ENCODE measurements at places on chromosomes 7 and 10.

DNA sequence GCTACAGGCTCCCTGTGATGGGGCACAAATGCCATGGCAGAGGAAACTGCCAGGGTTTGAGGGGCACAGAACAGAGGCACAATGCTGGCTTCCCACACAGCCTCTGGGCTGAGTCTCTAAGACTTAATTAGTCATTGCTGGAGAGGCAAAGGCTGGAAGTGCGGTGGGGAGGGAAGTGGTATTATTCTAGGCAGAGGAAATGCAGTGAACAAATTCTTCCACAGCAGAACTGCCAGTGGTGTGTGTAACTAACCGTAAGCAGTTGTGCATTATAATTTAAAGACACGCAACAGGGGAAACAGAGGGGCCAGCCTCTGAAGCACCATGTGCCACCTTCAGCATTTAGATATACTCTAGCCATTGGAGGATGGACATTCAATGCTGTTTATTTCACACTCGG lies 12.8 kb downstream of the ICA1 start:
- no peak for DNase-seq
- no peaks in the 10 kb centered on the region for H3K36me3 ChIP-seq
- H3K27me3 ChIP-seq, result no peaks in the 10 kb centered on the region
- H3K4me3 ChIP-seq, result no peak overlapping the region

- H3K4me3 ChIP-seq, result no peak overlapping the region
- no peak overlapping the region for H3K27ac ChIP-seq
- no peaks in the 10 kb centered on the region for H3K36me3 ChIP-seq
- peak; percentile 26 for DNase-seq
- no peaks in the 10 kb centered on the region for H3K4me1 ChIP-seq
- H3K27me3 ChIP-seq, result no peaks in the 10 kb centered on the region
Measured at GRCh38 chr7:116630932-116631671, 40.9 kb upstream of the MET start.

DNA sequence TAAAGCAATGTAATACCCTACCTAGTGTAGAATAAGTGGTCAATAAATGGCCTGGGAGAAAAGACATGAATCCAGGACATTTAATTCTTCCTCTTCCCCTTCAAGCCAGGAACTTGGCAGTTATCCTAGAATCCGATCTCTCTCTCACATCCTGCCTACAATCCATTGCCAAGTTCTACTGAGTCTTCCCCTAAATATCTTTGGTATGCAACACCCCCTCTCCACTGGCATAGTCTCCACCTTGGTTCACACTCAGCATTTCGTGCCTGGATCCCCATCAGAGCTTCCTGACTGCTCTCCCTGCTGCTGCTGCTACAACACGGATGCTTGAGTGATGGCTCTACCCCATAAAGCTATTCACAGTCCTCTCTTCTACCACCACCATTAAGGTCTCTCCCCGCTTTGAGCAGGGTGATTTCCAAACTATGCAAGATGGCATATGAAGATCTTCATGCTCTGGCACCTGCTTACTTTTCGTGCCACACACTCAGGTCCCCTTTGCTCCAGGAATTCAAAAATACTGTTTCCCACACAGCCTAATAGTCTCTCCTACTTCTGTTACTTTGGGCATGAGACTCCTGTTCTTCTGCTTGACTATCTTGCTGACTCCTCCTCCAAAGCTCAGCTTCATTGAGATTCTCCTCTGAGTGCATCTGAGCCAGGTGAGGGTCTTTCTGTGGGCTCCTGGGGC lies 4.8 kb downstream of the ANK3 start:
- DNase-seq, result no peak
- H3K27me3 ChIP-seq, result no peaks in the 10 kb centered on the region
- H3K4me1 ChIP-seq, result peaks cover 24% of the 10 kb centered on the region
- no peak overlapping the region for H3K27ac ChIP-seq
- no peak overlapping the region for H3K4me3 ChIP-seq

- H3K36me3 ChIP-seq, result no peaks in the 10 kb centered on the region
- no peak overlapping the region for H3K27ac ChIP-seq
- H3K4me3 ChIP-seq, result no peak overlapping the region
- H3K4me1 ChIP-seq, result peaks cover 9% of the 10 kb centered on the region
Measured at GRCh38 chr10:104291439-104291951, 22.5 kb downstream of the GSTO2 start.

DNA sequence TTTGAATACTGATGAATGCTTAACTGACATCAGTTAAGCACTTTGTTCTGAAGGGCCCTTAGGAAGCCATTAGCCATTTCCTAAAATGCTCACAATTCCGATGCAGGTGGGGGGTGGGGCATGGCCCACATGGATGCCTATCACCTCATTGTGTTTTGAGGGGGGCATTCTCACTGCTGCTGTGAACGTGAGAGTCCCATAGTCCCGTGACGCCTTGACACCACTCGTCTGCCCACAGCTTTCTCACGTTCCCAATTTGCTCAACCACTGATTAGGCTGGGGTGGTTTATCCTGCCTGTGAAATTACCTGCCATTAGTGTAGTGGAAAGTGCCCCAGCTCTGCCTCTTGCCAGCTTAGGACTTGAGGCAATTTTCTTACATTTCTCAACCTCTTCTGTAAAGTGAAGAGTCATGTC lies 31.9 kb downstream of the DUSP5 start:
- H3K4me3 ChIP-seq, result peak overlapping the region; percentile 47
- H3K27me3 ChIP-seq, result no peaks in the 10 kb centered on the region
- no peak overlapping the region for H3K27ac ChIP-seq
- no peak for DNase-seq

DNA sequence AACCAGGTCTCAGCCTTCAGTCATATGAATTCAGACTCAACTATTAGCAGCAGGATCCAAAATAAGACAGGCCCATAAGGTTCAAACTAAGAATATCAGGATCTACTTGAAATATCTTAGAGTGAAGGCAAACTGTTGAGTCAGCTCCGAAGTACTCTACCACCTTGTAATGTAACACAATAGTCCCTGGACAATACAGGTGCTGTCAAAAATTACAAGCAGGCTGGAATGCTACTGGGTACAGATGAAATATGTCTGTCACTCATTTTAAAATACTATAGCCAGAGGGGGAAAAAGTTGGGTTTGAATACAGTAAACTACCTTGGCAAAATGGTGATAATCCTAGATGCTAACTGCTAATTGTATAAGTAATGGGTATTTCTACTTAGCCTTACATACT lies 6.8 kb downstream of the PAXIP1 start:
- peaks cover 12% of the 10 kb centered on the region for H3K4me1 ChIP-seq
- H3K4me3 ChIP-seq, result no peak overlapping the region
- no peak for DNase-seq
- no peaks in the 10 kb centered on the region for H3K36me3 ChIP-seq
- H3K27ac ChIP-seq, result no peak overlapping the region

DNA sequence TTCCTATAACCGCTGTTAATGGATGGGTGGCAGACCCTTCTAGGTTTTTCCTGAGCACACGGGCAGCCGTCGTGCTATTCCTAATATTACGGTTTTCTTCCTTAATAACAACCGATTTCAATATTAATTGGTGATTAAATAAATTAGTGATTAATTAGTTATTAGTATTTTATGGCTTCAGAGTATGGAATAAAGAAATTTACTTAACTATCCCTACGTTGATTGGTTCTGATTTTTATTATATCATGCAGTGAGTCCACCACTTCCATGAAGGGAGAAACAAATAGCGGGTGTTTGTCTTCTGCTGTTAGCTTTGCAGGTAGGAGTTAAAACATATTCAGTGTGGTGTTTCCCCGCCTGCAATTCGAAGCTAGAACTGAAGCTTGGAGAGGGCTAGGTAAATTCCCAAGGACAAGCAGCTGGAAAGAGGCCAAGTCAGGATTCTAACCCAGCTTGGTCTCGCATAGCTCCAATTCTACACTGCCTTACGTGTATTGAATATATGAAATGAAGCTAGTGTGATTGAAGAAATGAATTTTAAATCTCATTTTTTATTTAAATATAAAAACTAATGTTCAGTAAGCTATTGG lies 928 bp upstream of the CSTF2T start:
- peak overlapping the region; percentile 99 for H3K4me3 ChIP-seq
- peaks cover 11% of the 10 kb centered on the region for H3K36me3 ChIP-seq
- H3K27me3 ChIP-seq, result no peaks in the 10 kb centered on the region

GRCh38 chr10:119807960-119808697 lies 64.5 kb downstream of the MCMBP start:
- DNase-seq, result no peak
- no peaks in the 10 kb centered on the region for H3K4me1 ChIP-seq
- no peaks in the 10 kb centered on the region for H3K36me3 ChIP-seq
- H3K27ac ChIP-seq, result no peak overlapping the region
- H3K27me3 ChIP-seq, result no peaks in the 10 kb centered on the region
- H3K4me3 ChIP-seq, result no peak overlapping the region

- no peak overlapping the region for H3K27ac ChIP-seq
- no peak overlapping the region for H3K4me3 ChIP-seq
- H3K27me3 ChIP-seq, result no peaks in the 10 kb centered on the region
- H3K36me3 ChIP-seq, result no peaks in the 10 kb centered on the region
- DNase-seq, result no peak
Measured at GRCh38 chr10:113179265-113179664, 229.2 kb downstream of the TCF7L2 start.

DNA sequence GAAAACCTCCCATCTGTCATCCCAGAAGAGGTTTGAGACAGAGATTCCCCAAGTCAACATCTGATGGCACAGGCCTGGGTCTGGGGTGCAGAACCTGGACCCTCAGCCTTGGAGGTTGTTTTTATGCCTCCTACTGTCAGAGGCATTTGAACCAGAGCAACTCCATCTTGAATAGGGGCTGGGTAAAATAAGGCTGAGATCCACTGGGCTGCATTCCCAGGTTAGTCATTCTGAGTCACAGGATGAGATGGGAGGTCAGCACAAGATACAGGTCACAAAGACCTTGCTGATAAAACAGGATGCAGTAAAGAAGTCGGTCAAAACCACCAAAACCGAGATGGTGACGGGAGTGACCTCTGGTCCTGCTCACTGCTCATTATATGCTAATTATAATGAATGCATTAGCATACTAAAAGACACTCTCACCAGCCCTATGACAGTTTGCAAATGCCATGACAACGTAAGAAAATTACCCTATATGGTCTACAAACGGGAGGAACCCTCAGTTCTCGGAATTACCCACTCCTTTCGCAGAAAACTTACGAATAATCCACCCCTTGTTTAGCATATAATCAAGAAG lies 92.0 kb downstream of the ITGA8 start:
- H3K27ac ChIP-seq, result no peak overlapping the region
- no peak for DNase-seq
- no peaks in the 10 kb centered on the region for H3K36me3 ChIP-seq
- no peak overlapping the region for H3K4me3 ChIP-seq
- no peaks in the 10 kb centered on the region for H3K27me3 ChIP-seq

DNA sequence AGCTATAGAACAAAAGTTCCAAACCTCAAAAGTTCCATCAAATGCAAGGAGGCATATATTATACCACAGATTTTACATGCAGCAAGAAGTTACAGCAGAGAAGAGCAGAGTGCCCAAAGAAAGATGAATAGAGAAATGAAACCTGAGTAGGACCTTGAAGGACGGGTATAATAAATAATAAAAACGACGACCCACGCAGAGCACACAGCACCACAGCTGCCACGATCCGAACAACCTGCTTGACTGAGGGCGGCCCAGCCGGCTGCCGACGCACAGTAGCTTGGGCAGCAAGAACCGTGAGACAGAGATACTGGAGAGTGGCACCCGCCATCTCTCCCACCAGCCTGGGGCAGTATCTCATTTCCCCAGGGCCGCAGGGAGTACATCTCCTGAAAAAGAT lies 79.0 kb downstream of the HIPK2 start:
- no peak for DNase-seq
- H3K27ac ChIP-seq, result no peak overlapping the region
- H3K27me3 ChIP-seq, result no peaks in the 10 kb centered on the region
- no peaks in the 10 kb centered on the region for H3K36me3 ChIP-seq
- H3K4me3 ChIP-seq, result no peak overlapping the region
- H3K4me1 ChIP-seq, result peaks cover 10% of the 10 kb centered on the region

DNA sequence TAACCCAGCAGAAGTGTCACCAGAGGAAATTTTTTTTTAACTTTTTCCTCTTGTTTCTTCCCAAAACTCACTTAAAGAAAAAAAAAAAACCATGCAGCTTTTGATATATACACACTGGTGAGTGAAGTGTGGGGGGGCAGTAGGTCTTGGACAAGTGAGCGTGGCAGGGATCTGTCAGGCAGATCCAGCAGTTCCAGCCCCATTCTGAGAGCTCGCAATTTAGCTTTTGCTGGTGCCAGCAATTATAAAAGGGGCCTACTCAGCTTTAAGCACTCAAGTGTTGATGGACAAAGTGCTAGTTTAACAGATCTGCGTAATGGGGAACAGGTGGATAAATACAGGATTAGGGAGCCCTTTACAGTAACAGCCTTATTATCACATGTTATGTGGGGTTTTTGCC lies 619.2 kb upstream of the GALNT17 start:
- H3K36me3 ChIP-seq, result no peaks in the 10 kb centered on the region
- no peaks in the 10 kb centered on the region for H3K27me3 ChIP-seq
- H3K27ac ChIP-seq, result no peak overlapping the region
- H3K4me1 ChIP-seq, result no peaks in the 10 kb centered on the region
- no peak for DNase-seq

DNA sequence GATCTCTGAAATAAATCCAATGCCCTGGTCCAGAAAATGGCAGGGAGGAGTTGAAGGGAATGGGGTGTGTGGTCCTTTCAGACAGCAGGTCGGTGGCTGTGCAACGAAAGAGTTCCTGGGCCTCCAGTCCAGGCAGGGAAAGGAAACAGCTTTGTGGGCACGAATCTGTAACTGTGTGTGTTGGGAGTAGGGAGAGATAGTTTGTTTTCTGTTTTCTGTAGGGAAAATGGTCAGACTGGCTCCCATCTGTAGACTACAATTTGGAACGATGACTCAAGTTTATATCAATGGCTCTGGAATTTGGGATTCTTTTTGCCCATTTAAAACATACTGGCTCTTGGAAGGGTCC lies 2.6 kb upstream of the HOXA9 start:
- no peaks in the 10 kb centered on the region for H3K36me3 ChIP-seq
- peaks cover 100% of the 10 kb centered on the region for H3K27me3 ChIP-seq
- H3K4me1 ChIP-seq, result no peaks in the 10 kb centered on the region
- H3K4me3 ChIP-seq, result no peak overlapping the region

GRCh38 chr7:68107968-68108367 lies 1111.3 kb downstream of the TYW1 start:
- no peaks in the 10 kb centered on the region for H3K36me3 ChIP-seq
- H3K4me3 ChIP-seq, result no peak overlapping the region
- H3K27ac ChIP-seq, result no peak overlapping the region
- no peaks in the 10 kb centered on the region for H3K27me3 ChIP-seq

DNA sequence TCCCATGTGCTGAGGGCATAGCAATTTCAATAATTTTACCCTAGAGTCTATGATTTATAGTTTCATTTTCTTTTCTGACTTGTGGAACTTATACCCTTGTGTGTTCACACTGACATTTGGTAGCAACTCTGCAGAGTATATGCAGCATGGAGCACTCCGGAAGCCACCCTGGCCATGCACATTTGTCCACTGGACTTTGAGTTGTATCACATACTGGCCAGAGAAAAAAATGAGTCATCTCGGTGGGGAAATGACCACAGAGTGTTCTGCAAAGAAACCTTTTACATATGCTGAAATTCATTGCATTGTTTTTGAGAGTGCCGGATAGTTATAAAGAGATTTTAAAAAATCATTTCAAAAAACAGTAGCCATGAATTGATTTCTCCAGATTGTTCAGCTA lies 164.8 kb upstream of the COBL start:
- H3K4me3 ChIP-seq, result no peak overlapping the region
- DNase-seq, result no peak
- peaks cover under 1% of the 10 kb centered on the region for H3K4me1 ChIP-seq
- no peak overlapping the region for H3K27ac ChIP-seq

GRCh38 chr10:70890917-70891431 lies 2.6 kb upstream of the PCBD1 start:
- peak; percentile 48 for DNase-seq
- no peak overlapping the region for H3K4me3 ChIP-seq
- H3K27me3 ChIP-seq, result no peaks in the 10 kb centered on the region

Measured in neural progenitor cell (in vitro differentiated cells).